ENCODE measurements at places on chromosomes 6 and 20. TPM values are rescaled to one million over a fixed set of nuclear protein-coding genes. Genes with fewer than 3 reads are reported as not detected.

Gene C20orf141
- total RNA-seq = 0.29 TPM

DNA sequence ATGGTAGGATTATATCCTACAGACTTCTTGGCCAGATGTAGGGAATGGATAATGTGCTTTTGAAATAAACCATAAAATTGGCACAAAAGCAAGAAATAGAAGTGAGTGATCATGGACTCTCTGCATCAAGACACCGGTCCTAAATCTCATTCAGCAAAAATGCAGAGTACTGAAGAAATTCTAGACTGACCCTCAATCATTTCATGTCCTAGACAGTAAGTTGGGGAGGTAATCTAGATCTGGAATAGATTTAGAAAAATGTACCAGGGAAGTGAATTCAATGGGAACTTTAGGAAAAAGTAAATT lies 69.7 kb upstream of the ADTRP start:
- no peak for DNase-seq
- H3K27me3 ChIP-seq = no peaks in the 10 kb centered on the region
- no peak overlapping the region for H3K27ac ChIP-seq
- H3K4me3 ChIP-seq = no peak overlapping the region

DNA sequence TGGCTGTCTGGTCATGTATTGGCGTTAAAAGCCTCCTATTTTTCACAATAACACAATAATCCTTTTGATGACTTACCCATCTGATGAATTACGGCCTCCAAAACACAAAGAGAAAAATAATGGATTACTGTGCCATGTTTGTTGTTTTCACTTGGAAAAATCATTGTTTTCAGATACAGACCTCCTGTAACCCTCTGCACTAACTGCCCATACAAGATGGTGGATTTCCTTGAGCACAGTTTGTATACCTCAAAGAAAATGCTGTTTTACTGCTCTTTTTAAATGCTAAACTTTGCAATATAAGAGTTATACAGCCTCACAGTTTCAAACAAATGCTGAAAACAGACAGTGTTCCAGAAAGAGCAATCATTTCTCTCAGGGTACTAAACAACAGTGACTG lies 61.0 kb downstream of the SMLR1 start:
- no peak overlapping the region for H3K27ac ChIP-seq
- H3K36me3 ChIP-seq = peaks cover 11% of the 10 kb centered on the region
- no peaks in the 10 kb centered on the region for H3K27me3 ChIP-seq
- H3K4me1 ChIP-seq = peaks cover 10% of the 10 kb centered on the region
- DNase-seq = peak; percentile 44
- H3K4me3 ChIP-seq = no peak overlapping the region

DNA sequence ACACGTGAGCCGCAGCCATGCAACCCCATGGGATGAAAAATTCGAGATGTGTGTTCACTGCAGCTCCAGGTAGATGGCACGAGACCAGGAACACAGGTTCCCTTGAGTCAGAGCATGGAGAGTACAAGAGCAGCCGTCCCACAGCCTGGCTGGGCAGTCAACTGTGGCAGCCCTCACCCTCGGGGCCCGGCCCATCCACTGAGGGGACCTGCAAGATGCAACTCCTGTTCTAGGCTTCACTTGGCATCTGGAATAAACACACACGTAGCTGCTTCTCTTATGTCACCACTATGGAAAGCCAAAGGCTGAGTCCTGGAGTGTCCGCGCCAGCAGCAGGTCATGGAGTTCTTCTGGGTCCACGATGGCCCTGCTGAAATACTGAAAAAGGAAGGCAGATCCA lies 77.0 kb downstream of the WDR27 start:
- H3K4me1 ChIP-seq = peaks cover 11% of the 10 kb centered on the region
- H3K36me3 ChIP-seq = peaks cover 23% of the 10 kb centered on the region
- H3K27me3 ChIP-seq = no peaks in the 10 kb centered on the region
- no peak overlapping the region for H3K4me3 ChIP-seq
- H3K27ac ChIP-seq = no peak overlapping the region

- DNase-seq = peak; percentile 80
- no peak overlapping the region for H3K27ac ChIP-seq
- peaks cover 11% of the 10 kb centered on the region for H3K4me1 ChIP-seq
- no peaks in the 10 kb centered on the region for H3K36me3 ChIP-seq
- no peak overlapping the region for H3K4me3 ChIP-seq
Measured at GRCh38 chr6:106145741-106146227, 59.6 kb downstream of the PRDM1 start.

GRCh38 chr6:13624871-13625288 lies 9.7 kb downstream of the NOL7 start:
- H3K27ac ChIP-seq = no peak overlapping the region
- H3K36me3 ChIP-seq = peaks cover 69% of the 10 kb centered on the region
- no peaks in the 10 kb centered on the region for H3K27me3 ChIP-seq
